ENCODE measurements at places on chromosomes 6 and 20. TPM values are rescaled to one million over a fixed set of nuclear protein-coding genes. Genes with fewer than 3 reads are reported as not detected.

The PTP4A1 gene
- total RNA-seq = 39.0 TPM

The DEK gene
- 85.4 TPM for total RNA-seq

The DPPA5 gene
- not detected for total RNA-seq

The ABT1 gene
- 11.9 TPM for total RNA-seq

The ILRUN gene
- 28.9 TPM for total RNA-seq

All from smooth muscle cell of bladder (primary cell).